GM06990 (cell line): ENCODE measurements at places on chromosomes 7 and 10.

GRCh38 chr10:53013201-53013810 lies 240.7 kb upstream of the MBL2 start:
- no peak for DNase-seq

- no peak for DNase-seq
Observed at GRCh38 chr10:5611899-5612680, 54.3 kb downstream of the ASB13 start.

DNA sequence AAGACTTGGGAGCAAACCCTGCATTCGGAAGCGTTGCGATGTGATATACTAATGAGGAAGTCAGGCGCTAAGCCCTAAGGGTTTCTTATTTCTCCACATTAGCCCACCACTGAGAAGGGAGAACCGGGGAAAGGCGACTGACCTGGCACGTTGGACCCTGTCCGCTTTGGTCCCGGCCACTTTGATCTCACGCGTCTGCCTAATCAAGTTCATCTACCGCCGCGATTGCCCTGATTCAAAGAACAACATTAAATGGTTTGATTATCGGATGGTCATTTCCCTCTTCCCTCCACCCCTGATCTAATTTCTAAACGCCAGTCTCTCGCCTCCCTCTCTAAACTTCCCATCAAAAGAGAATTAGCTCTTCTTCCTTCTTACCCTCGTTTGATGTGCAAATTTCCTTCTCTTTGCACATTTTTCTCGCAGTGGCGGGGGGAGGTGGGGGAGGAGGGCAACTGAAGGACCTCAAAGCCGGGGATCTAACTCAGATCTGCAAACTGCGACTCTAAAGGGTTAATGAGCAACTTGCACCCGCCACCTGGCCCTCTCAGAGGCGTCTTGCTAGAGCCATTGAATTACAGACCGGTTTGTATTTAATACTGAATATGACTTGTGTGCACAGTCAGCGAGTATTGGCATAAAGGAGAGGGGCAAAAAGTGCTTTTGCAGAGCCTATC lies 687 bp upstream of the DKK1 start:
- DNase-seq = peak; percentile 1

- no peak for DNase-seq
Observed at GRCh38 chr10:12489806-12490205, 140.5 kb downstream of the CAMK1D start.

DNA sequence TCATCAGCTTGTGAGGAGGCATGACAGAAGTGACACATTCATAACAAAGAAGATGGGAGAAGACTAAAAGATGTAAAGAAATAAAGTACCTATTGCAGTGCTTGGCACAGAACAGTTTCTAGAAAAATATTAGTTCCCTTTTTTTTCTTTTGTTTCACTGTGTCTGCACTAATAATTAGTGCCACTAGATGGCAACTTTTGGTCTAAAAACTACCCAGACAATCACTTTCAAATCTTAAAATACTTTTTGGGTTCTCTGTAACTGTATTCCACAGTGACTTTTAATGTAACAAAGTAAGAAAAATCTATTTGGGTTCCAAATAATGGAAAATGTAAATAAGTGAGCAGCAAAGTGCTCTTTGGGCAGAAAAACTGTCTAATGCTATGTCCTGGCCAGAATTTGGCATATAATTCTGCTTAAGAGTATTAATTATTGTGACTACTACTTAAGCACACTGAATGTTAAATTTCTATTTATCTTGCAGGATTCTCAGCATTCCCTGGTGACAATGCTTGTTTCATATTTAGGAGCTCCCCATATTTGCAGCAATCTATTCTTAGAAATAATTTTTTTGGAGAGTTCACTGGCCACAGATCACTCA lies 134.8 kb upstream of the KIF5B start:
- DNase-seq = peak; percentile 31

DNA sequence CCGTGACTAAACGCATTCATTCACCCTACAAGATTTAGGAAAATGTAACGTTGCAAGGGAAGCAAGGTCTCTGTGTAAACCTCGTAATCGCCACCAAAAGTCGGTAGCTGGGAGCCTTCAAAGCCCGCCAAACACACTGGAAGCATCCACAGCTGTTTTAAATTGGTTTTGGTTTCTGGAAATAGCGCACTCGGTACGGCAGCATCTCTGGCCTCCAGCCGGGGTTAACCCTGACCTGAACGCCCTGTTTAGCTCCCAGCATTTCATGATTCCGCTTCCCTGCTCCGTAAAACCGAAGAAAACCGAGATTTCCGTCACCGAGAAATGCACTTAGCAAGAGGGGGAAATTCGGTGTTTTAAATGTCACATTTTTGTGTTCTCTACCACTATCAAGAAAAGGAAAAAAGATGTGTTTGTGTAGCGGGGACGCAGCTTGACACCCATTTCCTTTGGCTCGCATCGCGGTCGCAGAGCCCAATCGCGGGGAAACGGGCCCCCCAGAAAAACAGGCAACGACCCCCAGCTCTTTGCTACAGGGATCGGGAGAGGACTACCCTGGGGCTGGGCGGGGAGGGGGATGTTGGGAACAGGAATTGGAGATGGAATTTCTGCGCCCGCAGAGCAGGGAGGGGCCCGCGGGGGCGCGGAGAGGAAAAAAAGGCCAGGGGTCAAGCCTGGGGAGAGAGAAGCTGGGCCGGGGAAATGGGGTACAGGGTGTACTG lies 646 bp downstream of the SGCE start:
- peak; percentile 41 for DNase-seq

DNA sequence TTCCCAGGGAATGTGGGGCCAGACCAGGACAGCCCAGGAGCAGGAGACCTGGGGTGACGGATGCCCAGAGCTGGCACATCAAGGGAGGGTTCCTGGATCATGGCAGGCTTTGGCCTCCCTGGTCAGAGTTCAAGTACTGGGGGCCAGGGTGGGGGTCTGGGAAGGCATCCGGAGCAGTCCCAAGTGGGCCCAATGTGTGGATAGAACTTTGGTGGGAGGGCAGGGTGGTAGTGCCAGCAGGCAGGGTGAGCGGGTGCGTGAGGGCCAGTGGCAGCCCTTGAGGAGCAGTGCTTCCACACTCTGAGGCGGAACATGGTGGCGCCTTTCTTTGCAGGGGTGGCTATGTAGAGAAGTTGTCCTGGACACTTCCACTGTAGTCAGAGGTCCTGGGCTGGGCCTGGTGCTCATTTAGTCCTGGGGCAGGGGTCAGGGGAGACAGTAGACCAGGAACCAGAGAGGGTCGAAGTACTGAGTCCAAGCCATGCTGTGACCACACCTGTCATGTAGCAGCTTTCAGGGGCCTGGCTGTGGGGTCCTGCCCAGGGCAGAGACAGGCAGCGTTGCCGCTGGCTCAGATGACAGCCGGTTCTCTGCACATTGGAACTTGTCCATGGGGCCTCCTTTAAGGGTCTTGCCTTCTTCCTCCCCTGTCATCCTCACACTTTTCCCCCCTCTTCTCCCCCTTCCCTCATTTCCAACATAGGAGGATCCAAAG lies 22.2 kb upstream of the CSGALNACT2 start:
- DNase-seq = no peak

- no peak for DNase-seq
Observed at GRCh38 chr7:127912901-127913300, 118.3 kb downstream of the LRRC4 start.

- no peak for DNase-seq
Observed at GRCh38 chr7:34727464-34727995, 69.5 kb downstream of the NPSR1 start.

GRCh38 chr10:82267465-82267864 lies 392.5 kb downstream of the NRG3 start:
- no peak for DNase-seq

- no peak for DNase-seq
Observed at GRCh38 chr10:22657024-22657423, 57.4 kb downstream of the PIP4K2A start.
